ENCODE measurements at places on chromosomes 1 and 21.

- no peak for DNase-seq
These were observed 56.3 kb downstream of the SLC9A1 start for GRCh38 chr1:27098431-27099134.

DNA sequence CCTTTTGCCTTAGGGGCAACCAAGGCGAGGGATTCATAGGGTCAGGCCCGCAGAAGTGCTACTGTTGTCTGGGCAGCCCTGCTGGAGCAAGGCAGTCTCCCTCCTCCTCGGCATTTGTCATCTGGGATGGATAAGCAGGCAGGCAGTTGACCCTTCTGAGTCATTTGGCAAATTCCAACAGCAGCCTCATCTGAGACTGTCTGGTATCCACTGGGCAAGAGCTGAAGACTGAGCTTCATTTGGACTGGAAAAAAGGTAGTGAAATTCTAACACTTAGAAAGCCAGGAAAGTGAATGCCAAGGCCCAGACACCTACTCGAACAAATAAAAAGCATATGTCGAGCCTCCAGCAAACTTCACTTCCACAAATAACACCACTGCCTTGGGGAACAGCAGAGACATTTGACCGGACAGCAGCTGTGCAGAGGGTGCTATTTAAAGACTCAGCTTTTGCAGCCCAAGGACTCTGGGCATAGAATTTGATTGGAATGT, 4.0 kb upstream of the ZBTB40 start:
- no peak for DNase-seq

DNA sequence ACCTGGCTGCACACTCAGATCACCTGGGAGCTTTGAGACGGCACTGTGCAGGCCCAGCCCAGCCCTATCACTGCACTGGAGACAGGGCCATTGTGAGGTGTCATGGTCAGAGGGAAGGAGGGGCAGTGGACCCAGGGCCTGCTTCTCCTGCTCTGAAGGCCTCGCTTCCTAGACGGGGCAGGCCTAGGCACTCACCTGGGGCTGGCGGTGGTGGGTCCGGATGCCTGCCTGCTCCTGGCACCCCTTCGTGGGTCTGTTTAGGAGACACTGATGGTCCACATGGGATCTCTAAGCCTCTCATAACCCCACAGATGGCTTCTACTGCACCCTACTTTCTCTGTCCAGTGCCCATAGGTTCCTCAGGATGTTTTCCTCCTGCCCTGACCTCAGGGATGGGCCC, 230.9 kb downstream of the MATN1 start:
- DNase-seq: no peak

- DNase-seq: peak; percentile 66
These were observed 36.7 kb downstream of the CAPN2 start for GRCh38 chr1:223748773-223749733.

GRCh38 chr1:55820501-55820900, 605.3 kb upstream of the USP24 start:
- DNase-seq: no peak

DNA sequence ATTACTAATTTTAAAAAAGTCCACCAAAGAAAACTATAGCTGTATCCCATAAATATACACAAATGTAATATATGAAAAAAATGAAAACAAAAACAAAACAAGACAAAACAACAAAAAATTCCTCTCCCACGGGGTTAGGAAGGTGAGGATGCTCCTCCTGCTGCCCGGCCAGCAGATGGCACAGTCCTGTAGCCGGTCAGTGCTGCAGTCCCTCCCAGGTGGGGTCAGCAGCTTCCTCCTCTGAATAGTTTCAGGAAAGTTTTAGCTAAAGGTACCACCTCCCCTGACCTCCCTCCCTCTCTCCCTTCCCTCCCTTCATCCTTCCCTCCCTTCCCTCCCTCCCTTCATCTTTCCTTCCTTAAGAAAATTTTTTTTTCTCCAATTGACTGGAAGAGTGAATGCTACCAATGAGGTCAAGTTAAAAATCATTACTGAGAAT, 67.8 kb upstream of the BCL10 start:
- no peak for DNase-seq

DNA sequence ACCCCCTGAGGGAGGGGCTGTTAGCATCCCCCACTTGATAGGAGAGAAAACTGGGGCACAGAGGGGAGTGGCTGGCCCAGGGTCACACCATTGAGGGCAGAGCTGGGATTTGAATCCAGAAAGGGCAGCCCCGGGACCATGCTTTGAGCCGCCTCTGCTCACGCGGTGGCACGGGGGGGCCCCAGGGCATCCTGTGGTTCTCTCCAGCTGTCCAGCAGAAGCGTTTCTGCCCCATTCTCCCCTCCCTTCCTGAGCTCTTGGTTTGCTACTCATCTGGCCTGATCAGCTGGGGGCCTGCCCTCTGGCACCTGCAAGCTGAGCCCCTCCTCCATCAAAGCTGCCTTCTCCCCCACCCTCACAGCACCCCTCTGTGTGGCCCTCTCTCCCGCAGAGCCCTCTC, 37.5 kb downstream of the FBXO2 start:
- DNase-seq: no peak

- DNase-seq: no peak
These were observed 470 bp downstream of the PTAFR start for GRCh38 chr1:28175955-28176485.

- DNase-seq: no peak
These were observed 1199.5 kb upstream of the TMPRSS15 start for GRCh38 chr21:19603011-19603593.

DNA sequence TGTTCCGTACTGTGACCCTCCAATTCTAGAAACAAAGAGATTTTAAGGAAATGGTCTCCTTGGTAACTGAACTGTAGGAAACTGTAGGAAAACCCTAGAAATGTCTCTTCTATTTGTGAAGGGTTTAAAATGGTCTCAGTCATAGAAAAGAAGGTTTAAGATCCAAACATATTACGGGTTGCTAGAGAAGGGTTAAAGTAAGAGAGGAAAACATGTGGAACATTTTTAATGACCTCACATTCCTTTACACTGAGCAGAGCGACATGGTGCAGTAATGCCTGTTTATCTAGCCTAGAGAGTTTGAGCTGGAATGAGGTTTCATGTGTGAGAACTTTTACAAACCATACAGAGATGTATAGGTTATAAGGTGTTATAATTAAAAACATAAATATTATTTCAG, 36.9 kb upstream of the C1orf105 start:
- DNase-seq: no peak

DNA sequence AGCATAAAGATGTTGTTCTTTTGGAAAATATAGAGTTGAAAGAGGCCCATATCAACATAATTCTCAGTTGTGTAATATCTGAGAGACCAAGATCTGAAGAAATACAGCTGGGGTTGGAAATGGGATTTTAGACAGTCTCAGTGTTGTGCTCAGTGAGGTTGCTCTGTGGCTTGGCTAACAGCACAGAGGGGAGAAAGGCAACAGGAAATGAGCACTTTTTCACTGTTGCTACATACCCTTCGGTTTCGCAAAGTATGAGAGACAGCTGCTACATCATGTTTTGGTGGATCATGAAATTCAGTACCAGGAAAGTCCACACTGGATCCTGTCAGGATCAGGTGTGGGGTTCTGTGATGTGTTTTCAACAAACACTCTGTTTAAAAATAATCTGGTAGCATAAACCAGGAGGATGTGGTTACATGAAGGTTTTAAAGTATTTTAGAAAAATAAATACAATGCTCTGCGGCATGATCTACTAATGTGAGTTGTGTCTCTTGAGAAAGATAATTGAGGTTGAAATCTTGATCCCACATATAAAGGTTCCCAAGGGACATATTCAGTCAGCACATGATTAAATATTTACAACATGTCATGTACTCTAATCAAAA, 7.0 kb upstream of the GPR88 start:
- no peak for DNase-seq

GRCh38 chr1:44405798-44406736, 1.0 kb downstream of the RNF220 start:
- DNase-seq: no peak

- no peak for DNase-seq
These were observed 33.0 kb upstream of the SIPA1L2 start for GRCh38 chr1:232662910-232663309.

DNA sequence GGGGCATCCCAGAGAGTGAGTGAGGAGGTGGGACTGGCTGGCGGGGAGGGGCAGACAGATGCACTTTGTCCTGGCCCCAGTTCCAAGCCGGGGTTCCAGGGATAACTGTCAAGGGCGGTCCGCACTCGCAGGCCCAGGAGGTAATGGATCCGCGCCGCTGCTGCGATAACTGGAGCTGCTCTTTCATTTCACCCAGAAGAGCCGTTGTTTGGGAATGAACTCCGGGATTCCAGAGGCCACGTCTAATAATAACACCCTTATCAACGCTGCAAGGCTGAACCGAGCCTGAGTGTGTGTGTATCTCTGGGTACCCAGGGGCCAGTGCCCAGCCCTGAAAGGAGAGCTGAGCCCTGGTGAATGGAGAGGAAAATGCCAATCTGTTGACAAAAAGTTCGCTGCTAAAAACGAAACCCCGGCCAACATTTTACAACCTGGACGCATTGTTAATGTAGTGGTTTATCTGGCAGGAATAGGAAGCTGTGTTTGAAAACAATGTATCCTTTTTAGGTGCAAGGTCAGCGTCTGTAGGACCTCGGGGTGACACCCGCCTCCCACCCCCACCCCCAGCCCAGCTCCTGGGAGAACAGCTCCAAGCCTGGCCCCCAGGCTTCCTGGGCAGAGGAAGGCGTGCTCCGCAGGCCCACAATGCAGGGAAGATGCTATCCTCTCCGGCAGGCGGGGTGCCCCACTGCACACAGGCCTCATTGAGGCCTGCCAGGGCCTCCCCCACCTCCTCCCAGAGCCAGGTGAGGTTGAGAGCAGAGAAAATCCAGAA, 119.7 kb downstream of the PROX1 start:
- DNase-seq: no peak

GRCh38 chr1:114715952-114716303, 643 bp downstream of the NRAS start:
- no peak for DNase-seq

- no peak for DNase-seq
These were observed 81.9 kb upstream of the C1orf174 start for GRCh38 chr1:3981746-3982505.

GRCh38 chr1:4468386-4468785, 186.0 kb upstream of the AJAP1 start:
- no peak for DNase-seq

- DNase-seq: no peak
These were observed at the start of gene MEGF6 for GRCh38 chr1:3611170-3612019. Gene MEGF6 (minus strand): TSS chr1:3611508. CDS start chr1:3611268, 240 bp downstream.

DNA sequence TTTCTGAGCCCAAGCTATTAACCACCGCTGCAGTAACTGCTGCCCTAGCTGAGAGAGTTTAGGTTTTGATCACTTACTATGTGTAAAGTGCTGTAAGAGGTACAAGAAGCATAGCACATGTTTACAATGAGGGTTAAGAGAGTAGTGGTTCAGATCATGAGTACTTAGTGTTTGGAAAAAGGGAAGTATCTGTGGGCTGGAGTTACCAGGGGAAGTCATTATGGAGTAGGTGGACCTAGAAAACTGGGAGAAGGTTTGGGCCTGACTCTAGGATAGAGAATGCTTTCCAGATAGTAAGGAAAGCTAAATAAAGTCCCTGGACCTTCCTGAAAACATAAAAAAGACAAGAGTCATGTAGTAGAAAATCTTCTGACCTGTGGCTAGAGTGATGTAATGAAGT, 149.6 kb upstream of the PLXNA2 start:
- DNase-seq: no peak

- DNase-seq: no peak
These were observed 206.4 kb upstream of the PTGFR start for GRCh38 chr1:78284354-78284753.

DNA sequence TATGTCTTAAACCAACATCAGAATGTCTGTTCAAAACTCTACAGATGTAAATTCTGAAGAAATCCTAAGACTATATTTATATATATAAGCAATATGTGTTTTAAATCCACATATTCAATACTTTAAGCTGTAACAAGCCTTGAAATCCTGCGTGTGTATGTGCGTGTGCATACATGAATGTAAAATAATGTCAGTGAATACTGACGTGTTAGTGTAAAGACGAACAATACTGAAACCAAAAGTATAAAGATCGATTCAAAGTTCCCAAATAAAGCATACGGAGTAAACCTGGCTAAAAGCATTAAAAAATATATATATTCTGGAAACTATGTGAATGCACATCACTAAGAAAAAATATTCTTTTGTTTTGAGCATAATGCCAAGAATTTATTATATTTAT, 668.6 kb upstream of the NCAM2 start:
- DNase-seq: no peak

- no peak for DNase-seq
These were observed 61.4 kb downstream of the SCCPDH start for GRCh38 chr1:246785494-246786111.

- DNase-seq: peak; percentile 16
These were observed 171.5 kb upstream of the IRF2BP2 start for GRCh38 chr1:234781241-234782065.

GRCh38 chr1:67535474-67535873, 105.3 kb upstream of the SERBP1 start:
- DNase-seq: peak; percentile 36

DNA sequence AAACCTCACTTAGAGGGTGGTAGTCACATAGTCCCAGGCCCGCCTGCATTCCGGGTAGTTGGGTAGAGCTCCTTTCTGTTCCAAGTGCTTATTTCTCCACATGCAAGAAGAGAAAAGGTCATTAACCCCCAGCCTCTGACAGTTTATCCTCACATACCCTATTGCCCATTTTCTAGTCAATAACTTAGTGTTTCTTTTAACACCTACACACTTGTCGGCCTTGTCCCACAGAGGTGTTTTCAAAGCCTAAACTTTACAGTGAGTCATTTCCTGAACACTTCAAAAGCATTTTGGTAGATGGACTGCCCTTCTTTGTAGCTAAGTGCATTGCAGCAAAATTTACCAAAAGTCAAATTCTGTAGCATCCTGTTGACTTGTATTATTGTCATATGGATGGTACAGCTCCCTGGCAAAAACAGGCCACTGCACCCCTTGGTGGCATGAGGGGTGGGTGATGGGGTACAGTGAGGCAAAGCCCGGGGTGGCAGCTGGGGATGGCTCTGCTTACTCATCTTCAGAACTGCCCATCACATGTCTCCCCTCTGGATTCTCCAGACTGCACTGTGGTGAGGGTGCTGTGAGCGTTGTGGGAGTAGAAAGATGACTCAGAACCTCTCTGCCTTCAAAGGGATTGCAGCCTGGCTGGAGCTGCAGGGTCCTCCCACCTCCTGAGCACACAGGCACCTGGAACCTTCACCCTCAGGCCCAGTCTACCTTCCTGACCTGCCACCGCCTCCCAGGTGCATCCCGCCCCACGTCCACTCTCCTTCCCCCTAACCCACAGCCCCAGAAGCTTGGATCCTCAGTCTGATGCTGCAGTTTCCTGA, 45.8 kb upstream of the DMRTB1 start:
- no peak for DNase-seq

DNA sequence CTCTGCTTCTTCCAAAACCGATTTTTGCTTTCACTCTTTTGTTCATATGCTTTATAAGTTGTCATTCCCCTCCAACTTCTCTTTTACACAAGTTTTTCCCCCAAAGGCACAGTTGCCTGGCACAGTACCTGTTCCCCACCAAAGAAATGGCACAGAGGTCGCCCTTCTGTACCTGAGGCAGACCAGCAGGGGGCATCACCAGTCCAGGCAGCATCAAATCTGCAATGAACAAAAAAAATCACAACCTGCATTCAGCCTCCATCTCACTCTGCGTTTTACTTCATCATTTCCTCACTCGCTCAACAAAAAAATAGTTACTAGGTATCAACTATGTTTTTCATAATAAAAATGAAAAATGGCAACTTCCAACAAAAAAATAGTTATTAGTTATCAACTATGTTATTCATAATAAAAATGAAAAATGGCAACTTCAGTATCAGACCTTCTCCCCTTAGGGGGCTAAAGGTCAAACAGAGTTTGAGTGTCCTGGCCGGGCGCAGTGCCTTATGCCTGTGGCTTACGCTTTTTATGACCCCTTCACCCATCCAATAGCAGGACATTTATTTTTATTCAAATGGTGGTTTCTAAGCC, 4.1 kb downstream of the EIF2D start:
- DNase-seq: no peak
